ENCODE measurements at places on chromosomes 1 and 21.

DNA sequence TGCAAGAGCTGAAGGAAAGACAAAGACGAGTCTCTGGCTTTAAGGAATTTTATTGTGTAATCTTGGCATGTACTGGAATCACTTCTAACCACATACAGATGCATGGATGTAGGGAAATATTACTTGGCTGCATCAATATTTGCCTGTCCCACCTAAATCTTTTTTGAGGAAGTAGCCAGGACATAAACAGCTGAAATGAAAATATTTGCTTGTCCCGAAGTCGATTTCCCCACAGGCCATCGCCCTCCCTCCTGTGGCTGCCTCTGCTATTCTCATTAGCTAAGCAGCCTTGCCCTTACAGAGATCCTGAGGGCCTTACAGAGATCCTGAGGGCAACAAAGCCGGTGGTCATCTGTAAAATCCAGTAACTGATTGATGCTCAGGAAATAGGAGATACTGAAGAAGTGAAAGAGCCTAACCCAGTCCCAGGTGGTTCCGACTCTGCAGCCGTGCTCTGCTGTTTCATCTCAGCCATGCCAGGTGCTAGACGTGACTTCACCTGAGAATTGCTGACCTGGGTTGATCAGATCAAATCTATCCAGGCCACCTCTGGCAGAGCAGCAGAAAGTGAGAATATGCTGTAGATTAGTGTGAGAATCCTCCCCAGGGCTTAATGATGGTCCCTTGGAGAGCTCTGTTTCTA, 25.5 kb downstream of the MAN1C1 start:
- DNase-seq, result no peak

DNA sequence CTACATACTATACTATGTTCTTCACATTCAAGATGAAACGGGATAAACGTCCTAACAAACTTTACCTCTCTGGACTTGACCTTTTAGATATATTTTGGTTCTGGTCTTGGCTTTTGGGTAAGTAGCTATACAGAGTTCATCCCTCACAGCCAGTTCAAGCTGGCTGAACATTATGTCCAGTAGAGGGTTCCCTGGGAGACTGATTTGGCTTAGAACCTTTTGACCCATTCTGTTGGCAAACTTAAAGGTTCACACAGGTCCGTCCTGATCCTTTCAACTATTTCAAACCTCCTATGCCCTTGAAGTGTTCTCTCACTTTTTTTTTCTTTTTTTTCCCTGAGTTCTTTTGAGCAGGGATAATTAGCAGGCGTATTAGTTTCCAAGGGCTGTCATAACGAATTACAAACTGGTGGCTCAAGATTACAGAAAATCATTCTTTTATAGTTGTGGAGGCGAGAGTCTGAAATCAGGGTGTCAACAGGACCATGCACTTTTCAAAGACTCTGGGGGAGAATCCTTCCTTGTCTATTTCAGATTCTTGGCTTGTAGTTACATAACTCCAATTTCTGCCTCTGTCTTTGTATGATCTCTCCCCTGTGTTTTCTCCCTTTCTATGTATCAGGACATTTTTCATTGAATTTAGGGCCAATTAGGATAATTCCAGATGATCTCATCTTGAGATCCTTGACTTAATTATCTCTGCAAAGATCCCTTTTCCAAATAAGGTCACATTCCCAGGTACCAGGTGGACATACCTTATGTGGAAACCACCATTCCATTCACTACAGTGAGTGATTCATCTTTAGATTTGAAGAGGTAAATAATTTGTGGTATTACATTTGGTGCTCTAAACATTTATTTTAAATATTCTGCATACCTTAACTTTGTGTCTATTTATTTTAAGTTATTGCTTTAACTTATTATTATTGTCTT, 257.4 kb upstream of the USP25 start:
- DNase-seq, result no peak

- no peak for DNase-seq
Observed at GRCh38 chr1:11749203-11749689, 12.7 kb upstream of the C1orf167 start.

DNA sequence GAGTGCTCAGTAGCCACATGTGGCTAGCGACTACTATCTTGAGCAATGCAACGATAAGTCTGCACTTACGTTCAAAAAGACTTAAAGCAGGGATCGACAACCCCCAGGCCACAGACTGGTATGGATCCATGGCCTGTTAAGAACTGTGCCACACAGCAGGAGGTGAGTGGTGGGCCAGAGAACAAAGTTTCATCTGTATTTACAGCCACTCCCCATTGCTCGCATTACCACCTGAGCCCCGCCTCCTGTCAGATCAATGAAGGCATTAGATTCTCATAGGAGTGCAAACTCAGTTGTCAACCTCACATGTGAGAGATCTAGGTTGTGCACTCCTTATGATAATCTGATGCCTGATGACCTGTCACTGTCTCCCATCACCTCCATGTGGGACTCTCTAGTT, 103.6 kb upstream of the ZRANB2 start:
- DNase-seq, result no peak

GRCh38 chr1:222127096-222127495, 385.2 kb upstream of the DUSP10 start:
- DNase-seq, result no peak

DNA sequence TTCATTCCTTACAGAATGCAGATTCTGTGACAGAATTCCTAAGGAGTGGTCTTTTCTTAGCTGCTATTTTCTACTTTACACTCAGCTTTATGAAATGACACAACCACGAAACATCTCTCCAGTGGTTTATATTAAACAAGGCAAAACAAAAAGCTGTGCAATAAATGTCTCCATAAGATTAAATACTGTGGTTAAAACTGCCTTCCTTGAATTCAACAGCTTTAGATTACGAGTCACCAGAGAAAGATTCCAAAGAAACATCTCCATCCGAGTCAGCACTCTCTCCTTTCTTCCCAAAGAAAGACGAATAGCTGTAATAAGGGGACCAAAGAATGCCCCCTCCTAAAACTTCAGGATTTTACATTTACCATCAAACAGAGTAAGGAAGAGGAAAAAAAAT, 4.6 kb upstream of the C1orf87 start:
- no peak for DNase-seq

DNA sequence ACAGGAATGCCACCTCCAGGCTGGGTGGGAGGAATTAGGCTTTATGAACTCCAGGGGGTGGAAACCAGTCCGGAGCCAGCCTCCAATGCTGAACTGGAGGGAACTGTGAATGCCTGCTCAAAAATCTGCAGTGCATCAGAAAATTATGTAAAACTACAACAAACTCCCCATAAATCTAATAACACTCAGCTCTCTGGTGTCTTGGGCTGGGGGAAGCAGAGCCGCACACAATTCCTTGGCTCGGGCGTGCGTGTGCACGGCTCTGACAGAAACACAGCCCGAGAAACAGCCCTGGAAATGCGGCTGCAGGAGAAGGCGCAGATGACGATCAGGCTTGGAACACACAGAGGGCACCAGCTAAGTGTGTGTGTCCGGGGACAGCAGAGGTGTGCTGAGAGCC, 127.6 kb upstream of the VAMP3 start:
- no peak for DNase-seq

GRCh38 chr1:193013005-193013404, 46.2 kb downstream of the UCHL5 start:
- no peak for DNase-seq

DNA sequence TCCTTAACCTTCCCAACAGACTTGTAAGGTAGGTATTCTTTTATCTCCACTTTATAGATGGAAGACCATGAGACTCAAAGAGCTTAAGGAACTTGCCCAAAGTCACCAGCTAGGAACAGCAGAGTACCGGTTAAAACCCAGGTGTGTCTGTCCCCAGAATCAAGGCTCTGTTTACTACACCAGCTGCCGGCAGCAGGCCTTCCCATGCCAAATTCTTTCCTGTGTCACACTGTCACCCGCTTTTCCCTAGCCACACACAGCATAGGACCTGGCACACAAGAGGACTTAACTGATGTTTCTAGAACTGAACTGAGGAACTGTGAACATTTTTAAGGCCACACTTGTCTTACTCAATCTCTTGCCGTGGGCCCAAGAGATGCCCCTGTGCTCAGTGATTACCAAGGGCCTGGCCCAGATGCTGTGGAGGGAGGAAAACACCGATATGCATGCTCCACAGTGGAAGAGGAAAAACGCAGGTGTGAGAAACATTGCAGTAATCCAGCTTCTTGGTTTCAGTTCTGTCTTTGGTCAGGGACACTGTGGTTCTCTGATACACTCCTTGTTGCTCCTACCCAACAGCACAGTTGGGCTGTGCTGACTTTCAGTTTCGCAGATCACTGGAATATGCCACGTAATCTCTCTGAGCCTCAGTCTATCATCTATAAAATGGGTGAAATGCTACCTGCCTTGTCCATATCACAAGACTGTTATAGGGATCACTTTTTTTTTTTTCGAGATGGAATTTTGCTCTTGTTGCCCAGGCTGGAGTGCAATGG, 13.9 kb upstream of the LY9 start:
- DNase-seq, result no peak

DNA sequence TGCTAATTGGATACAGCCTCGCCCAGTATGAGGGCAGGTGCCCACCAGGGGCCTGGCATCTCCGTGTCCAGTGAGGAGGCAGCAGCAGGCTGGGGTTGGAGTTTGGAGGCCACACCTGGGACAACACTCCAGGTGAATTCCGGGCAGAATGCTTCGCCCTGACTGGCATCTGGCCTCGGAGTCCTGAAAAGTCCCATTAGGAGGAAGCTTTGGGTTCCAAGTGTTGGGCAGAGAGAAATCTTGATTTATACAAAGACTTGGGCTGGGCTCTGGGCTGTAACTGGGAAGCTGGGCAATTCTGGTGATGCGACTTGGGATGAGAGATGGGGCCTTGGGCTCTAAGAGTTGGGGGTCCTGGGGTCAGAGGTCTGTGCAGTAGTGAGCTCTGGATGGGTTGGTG, 48.1 kb upstream of the CSF3R start:
- no peak for DNase-seq

GRCh38 chr1:175402336-175402735, 209.8 kb upstream of the KIAA0040 start:
- DNase-seq, result no peak

DNA sequence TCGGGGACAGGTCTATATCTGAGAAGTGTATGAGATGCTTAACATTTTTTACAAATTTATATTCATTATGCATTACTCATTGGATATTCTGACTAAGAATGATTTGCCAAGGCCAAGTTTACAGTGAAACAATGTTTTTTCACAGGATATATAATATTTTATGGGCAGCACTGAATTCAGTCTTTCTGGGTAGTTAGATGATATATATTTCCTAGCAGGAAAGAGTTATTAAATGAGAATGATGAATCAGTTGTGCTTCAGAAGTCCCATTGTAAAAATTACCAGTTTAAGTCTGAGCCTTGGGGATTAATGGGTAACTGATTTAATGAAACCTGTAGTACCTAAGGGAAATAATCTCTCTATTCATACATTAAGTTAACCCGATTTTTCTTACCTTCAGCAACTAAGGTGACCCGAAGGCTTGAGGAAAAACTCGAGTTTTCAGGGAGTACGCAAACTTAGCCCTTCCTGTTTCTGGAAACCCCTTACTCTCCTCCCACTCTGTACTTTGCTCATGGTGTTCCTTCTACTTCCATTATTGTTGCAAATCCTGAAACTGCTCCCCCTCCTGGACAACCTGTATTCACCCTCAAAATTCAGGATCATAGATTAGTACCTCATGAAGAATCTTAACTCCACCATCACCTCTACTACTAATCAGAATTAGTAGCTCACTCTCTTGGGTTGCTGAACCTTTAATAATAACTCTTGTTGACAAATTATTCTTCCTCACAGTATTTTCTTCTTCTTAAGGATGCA, 135.1 kb downstream of the AK5 start:
- no peak for DNase-seq

GRCh38 chr1:202088206-202088605, 34.5 kb upstream of the GPR37L1 start:
- no peak for DNase-seq

DNA sequence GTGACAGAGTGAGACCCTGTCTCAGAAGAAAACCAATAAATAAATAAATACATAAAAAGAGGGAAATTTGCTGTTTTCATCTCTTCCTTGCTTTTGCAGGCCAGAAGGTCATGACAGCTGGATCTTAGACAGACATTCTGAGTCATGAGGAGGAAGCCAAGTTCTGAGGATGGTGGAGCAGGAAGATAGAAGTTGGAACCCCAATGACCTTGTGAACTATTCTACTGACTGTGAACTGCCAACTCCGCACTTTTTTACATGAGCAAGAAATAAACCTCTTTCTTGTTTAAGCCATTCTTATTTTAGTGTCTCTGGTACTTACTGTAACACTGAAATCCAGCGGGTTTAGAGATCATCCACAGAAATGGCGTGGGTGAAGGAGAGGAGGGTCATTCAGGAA, 8.5 kb downstream of the CD84 start:
- no peak for DNase-seq

- no peak for DNase-seq
Observed at GRCh38 chr1:153238527-153238926, 21.0 kb upstream of the LORICRIN start.
